ENCODE measurements at places on chromosomes 11 and 22. TPM values are rescaled to one million over a fixed set of nuclear protein-coding genes. Genes with fewer than 3 reads are reported as not detected.

Gene FOLR1
- total RNA-seq, result 0.71 TPM

Gene SCARF2
- 10.2 TPM for total RNA-seq

DNA sequence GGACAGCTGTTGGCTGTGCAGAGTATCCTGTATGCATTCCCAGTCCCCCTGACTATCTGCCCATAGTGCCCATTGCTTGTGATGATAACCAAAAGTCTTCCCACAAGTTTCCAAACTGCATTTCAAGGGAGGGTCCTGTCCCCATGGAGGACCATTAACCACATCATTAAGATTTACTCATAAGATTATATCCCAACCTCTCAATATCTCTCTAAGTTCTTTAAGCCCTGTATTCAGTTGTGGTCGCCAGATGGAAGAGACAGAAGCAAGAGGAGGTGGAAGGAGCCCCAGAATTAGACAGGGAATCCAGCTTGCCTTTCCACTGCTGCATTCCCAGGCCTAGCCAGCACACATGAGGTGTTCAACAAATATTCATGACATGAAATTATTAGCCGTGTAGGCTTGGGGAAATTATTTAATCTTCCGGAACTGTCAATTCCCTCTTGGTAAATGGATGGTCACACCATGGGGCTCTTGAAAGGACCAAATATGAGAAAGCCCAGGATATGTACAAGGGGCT, 42.6 kb upstream of the TIMP3 start:
- no peak for DNase-seq
- H3K4me3 ChIP-seq, result no peak overlapping the region
- H3K4me1 ChIP-seq, result no peaks in the 10 kb centered on the region

GRCh38 chr22:19406281-19406811, 25.2 kb downstream of the HIRA start:
- no peak for DNase-seq
- H3K36me3 ChIP-seq, result peaks cover 27% of the 10 kb centered on the region
- no peak overlapping the region for H3K27ac ChIP-seq
- no peaks in the 10 kb centered on the region for H3K27me3 ChIP-seq
- no peak overlapping the region for H3K4me3 ChIP-seq
- no peaks in the 10 kb centered on the region for H3K4me1 ChIP-seq

DNA sequence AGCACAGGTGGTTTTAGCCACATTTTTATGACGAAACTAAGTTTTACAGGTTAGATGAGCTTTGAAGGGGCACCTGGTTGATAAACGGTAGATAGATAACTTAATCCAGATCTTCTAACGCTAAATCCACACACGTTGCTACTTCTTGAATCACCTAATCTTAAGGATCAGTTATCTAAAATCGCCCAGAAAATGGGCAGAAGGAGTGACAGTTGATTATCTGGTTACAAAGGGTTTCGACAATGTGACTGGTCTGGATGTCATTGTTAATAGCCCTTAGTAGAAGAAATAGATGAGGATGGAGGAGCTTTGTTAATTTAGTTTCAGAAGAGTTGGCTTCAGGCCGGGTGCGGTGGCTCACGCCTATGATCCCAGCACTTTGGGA, 43.7 kb downstream of the SCGB1A1 start:
- peaks cover 59% of the 10 kb centered on the region for H3K4me1 ChIP-seq
- H3K27ac ChIP-seq, result peak overlapping the region; percentile 42
- DNase-seq, result no peak
- H3K36me3 ChIP-seq, result no peaks in the 10 kb centered on the region
- H3K27me3 ChIP-seq, result no peaks in the 10 kb centered on the region
- no peak overlapping the region for H3K4me3 ChIP-seq

Measured in sigmoid colon (tissue), 7 donors.